ENCODE measurements at places on chromosomes 11 and 22.
A peak's percentile ranks its signal among the peaks of the same experiment; 100 is the strongest.

- peak; percentile 41 for DNase-seq
Measured at GRCh38 chr11:3786781-3787428, 10.4 kb downstream of the NUP98 start.

DNA sequence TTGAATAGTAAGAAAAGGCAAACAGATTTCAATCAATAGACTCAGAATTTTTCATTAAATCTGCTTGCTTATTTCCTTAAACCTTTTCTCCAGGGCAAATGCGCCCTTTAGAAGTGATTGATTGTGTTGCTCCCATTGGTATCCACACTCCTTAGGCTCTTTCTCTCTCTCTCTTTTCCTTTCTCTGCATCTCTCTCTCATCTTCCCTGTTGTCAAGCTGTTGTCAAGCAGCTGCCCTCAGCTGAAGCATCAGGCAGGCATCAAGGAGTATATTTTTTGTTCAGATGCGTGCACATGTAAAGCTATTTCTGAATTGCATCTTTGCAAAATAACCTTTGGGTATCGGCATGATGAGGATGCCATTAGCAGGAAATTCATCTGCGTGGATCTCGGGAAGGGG, 107.2 kb upstream of the PLET1 start:
- no peak for DNase-seq

- DNase-seq: no peak
Measured at GRCh38 chr22:46377525-46378425, 42.3 kb downstream of the TRMU start.

DNA sequence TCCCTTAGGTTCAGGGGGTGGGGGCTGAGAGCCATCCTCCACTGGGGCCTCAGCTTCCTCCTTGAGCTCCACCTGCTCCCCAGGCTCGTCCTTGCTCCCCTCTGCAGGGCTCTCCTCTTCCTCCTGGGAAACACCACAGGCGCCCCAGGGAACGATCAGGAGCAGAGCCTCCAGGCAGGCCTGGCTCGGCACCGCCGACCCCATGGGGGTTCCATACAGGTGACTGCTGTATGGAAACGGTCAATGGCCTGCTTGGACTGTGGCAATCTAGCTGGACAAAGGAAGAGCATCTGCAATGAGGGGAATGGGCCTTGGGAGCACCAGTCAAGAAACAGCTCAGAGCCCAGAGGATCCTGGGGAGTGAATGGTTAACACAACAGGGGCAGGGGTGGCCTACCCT, 7.9 kb downstream of the HYOU1 start:
- no peak for DNase-seq

- peak; percentile 46 for DNase-seq
Measured at GRCh38 chr22:44455151-44455962, 42.7 kb downstream of the RTL6 start.

DNA sequence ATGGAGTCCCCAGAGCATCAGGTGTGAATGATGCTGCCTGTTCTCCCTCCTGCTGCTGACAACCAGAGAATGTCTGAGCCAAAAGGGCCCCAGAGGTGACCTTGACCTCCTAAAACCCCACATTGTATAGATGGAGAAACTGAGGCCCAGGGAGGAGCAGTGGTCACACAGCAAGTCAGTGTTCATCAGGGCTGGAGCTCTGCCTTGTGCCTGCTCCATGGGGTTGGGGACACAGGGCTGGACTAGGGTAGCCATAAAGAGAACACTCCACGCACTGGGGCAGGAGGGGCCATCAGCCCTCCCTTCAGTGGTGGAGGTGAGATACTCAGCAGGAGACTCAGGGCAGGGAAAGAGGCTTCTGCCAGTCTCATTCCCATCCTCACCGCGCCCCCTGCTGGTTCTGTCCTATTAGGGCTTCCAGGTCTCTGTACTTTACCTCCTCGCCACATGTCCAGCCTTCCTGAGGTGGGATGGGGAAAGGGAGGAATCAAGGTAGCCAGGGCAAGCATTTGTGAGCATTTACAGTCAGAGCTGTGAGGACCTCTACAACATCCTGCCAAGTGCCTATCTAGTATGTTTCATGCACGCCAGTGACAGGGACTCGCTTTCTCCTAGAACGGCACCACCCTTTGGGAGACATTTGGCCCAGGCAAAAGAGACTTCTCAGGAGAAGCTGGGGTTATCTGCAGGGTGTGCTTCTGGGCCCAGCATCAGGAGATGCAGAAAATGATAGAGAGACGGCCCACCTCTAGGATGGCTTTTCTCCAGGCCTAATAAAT, 43.2 kb downstream of the NEU3 start:
- DNase-seq: peak; percentile 33

GRCh38 chr22:28514321-28514821, 165.3 kb downstream of the TTC28 start:
- no peak for DNase-seq

GRCh38 chr22:24001314-24001713, 3.9 kb downstream of the GSTT4 start:
- DNase-seq: no peak

- no peak for DNase-seq
Measured at GRCh38 chr11:108891909-108892511, 227.1 kb downstream of the DDX10 start.

DNA sequence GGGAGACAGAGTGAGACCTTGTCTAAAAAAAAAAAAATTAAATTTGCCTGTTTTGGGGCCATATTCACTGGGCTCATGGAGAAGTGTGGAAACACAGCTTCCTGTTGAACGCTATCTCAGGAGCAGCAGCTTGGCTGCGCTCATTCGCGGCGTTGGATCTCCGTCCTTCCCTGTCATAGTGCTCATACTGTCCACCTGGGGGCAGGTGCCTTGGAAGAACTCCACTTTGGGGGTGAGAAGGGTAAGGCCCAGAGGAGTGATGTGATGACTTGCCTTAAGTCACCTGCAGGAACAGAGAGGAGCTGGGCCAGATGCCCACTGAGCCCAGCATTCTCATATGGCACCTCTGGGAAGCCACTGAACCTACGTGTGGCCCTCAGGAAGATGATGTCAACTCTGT, 82.8 kb downstream of the CABIN1 start:
- DNase-seq: no peak

GRCh38 chr11:86449993-86450629, 75.4 kb downstream of the CCDC81 start:
- no peak for DNase-seq

- DNase-seq: no peak
Measured at GRCh38 chr11:45933846-45934579, 11.6 kb downstream of the LARGE2 start.

DNA sequence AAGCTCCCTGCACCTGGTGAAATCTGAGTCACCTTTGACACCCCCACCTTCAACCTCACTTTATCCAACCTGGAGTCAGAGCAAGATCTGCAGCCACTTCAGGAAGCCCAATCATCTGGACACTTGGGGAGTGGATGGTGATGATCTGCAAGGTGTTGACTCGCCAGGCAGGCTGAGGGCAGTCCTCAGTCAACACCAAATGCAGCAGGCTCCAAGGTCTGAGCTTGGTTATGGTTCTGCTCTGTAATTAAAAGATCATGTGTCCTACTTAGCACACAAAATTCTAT, 446.9 kb downstream of the BRD1 start:
- DNase-seq: no peak

DNA sequence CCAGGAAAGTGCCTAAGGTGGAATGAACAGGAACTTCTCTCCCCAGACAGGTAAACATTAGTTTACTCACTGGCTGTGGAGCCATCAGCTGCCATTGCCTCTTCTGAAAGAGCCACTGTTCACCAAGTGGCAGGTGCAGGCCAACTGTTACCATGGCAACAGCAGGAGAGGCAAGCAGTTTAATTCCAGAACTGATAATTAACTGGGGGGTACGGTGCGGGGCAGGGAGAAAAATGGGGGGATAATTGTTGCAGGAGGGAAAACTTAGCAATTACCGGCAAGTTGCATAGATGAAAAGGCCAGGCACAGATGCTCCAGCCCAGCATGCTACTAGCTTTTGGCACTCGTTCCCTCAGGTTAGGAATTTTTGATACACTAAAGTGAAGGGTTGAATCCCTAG, 85.1 kb downstream of the TRIM44 start:
- no peak for DNase-seq

- no peak for DNase-seq
Measured at GRCh38 chr22:45583504-45583903, 80.8 kb downstream of the FBLN1 start.

- no peak for DNase-seq
Measured at GRCh38 chr11:65141896-65142494, 7.7 kb upstream of the SYVN1 start.

GRCh38 chr11:109971184-109971523, 122.0 kb upstream of the ZC3H12C start:
- no peak for DNase-seq

GRCh38 chr11:130299978-130300377, 14.7 kb downstream of the ZBTB44 start:
- no peak for DNase-seq

GRCh38 chr22:19307872-19308271, 16.4 kb upstream of the CLTCL1 start:
- DNase-seq: no peak

DNA sequence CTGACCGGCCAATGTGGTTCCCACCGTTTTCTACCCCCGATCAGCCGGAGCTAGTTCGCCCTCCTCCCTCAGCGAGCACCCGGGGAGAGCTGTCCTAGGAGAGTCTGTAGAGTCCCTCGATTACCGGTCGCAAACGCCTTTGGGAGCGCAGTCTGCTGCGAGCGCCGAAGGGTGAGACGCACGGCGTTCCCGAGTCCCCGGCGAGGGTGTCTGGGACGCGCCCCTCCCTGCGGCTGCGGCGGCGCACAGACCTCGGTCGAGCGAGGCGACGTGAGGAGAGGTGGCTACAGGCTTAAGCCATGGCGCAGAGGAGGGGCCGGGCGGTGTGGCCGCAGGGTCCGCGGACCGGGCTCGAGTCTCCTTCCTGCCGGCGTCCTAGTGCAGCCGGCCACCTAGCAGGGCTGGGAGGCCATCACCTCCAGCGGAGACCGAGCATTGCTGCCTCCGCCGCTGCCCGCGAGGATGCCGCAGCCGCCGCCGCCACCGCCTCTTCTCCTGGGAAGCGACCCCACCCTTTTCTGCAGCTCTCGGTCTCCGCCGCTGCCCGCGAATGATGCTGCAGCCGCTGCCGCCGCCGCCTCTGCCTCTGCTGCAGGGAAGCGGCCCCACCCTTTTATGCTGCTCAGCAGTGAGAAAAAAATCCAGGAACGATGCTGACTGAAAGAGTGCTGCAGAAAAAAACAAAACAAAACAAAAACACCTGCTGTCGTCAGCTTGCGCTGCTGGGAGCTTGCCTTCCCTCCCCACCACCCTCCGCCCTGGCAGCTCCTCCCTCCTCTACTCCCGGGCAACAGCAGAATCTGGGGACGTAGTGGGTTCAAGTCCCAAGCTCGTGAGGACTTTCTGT, at the start of gene MAP6:
TSS of gene MAP6 (minus strand) at position 588 of the 847 bp plus-strand sequence. CDS start 669 bp downstream, outside the sequence.
- peak; percentile 68 for DNase-seq

DNA sequence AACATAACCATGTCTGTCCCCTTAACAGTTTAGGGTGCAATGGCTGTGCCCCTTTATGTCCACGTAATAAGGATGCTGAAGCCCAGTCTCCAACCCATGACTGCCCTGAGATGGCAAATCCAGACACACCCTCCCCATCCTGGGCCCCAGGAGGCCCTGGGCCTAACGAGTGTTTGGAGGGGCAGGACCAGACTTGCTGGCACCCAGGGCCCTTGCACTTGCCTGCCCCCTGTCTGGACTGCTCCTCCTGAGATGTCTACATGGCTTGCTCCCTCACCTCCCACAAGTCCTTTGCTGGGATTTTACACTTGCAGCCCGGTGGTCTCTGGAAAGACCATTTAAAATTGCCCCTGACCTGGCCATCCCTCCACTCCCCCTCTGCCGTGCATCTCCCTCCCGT, 132.2 kb upstream of the NECTIN1 start:
- DNase-seq: no peak

DNA sequence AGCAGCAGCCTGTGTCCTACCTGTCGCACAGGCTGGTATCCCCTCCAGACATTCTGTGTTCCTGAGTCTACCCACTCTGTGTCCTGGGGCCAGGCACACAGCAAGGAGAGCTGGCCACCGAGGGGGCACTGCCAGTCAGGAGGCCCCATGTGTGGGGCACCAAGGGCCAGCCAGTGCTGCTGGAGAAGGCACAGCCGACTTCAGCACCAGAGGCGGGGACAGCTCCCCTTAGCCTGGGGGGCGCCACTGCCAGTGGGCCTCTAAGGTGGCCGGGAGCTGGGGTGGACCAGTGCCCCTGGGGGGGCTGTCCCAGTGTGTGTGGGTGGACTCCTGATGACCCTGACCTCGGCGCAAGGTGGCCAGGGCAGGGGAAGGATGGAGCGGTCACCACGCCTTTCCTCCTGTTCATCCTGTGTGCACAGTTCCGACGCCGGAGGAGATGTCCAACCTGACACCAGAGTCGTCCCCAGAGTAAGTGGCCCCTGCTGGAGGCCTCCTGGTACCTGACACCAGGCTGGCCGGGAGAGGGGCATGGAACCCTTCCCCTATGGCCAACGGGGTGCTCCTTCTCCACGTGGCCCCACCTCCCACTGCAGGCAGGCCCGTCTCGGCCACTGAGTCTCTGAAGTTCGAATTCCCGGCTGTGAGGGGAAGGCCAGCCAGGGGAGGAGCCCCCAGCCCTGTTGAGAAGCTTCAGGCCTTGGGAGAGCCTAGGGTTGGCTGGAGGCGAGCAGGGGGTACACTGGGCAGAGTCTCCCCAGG, 35.4 kb downstream of the MOB2 start:
- no peak for DNase-seq

GRCh38 chr11:66919923-66920322, 38.3 kb downstream of the PC start:
- no peak for DNase-seq
